Activated T-cell treated with anti-CD3 and anti-CD28 coated beads, Interleukin-2, amount 50 U/mL, for 48 hours (primary cell): ENCODE measurements at places on chromosomes 5 and 9.

DNA sequence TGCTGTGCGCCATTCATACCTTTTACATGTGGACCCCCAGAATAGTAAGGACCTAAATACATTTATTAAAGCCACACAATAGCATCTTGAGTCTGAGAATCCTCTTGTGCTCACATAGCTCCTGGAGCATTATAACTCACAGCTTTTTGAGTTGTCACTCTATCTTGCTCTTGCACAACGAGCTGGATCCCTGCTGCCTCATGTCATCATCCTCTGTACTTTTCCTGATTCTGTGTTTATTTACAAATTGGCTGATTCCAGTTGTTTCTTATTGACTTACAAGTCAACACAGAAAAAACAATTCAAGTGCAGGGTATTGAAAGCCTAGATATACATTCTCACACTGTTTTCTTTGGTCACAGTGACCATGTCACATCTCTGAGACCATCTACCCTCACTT, 112.9 kb downstream of the SLC1A3 start:
- no peak for DNase-seq

DNA sequence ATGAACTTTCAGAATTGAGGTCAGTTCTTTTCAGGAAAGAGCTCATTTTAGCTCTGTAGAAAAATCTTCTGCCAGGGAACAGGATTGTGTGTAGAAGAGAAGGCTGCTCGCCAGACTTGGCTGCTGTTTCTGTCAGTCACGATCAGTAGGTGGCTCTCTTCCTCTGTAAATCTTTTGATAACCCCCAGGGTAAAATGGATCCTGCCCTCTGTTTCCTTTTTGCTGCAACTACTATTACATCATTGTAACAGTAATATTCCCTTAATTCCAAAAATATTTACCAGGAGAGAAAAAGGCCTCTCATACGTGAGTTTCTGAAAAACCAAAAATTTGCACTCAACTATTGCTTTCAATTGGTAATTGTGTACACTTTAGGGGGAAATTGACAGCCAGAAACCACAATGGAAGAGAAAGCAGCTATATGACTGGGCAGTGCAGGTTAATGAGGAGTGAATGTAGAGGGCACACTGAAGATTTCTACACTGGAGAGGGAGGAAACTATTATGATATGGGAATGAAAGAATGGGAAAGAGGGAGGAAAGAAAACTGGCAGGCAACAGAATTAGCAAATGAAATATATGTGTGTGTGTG, 12.3 kb downstream of the IFNA21 start:
- DNase-seq = no peak

DNA sequence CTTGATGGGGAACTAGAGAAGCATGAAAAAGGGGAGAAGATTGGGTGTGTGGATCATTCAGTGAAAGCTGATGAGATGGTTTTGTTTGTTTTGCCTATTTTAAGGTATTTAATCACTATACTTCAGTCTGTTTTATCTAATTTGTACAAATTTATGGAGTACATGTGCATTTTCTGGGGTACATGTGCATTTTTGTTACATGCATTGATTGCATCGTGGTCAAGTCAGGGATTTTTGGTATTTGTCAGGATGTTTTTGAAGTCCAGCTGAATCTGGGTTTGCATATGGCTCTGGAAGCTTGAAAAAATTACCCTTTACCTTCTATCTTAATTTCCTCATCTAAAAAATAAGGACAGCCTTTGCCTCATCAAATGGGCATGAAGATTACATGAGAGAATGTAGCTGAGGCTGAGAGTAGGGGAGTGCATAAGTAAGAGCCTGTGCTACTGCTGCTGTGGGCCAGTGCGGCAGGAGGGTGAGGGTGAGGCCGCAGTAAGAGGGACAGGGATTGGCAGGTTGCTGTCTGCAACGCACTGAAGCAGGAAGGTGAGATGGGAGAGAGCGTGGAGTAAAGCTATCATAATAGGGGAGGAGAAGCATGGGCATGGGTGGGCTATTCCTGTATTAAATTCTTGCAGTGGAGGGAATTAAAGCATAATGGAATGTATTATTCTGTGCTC, 139.8 kb downstream of the NPR3 start:
- DNase-seq = no peak

GRCh38 chr5:111237470-111237869, 13.3 kb downstream of the CAMK4 start:
- DNase-seq = no peak

DNA sequence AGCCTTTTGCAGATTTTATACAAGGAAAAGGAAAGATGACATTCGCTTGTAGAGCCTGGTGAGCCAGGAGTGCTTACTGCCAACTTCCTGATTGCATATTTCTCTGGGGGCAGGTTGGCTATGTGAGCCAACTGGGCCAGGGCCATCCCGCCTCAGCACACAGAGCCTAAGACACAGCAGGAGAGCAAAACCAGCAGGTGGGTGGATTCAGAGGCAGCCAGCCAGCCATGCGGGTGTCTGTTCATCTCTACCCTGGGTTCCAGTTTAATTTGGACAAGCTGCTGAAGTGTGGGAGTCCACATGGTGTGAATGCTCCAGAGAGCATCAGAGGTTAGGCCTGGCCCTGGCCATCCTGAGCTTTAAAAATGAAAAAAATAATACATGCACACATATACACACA, 291.4 kb downstream of the ARHGEF28 start:
- no peak for DNase-seq
